H54 (cell line): ENCODE measurements at places on chromosomes 1 and 21.

GRCh38 chr1:31476891-31477846 lies 64.2 kb downstream of the SERINC2 start:
- no peak for DNase-seq

GRCh38 chr1:208254862-208255261 lies 10.7 kb upstream of the PLXNA2 start:
- DNase-seq = no peak

- DNase-seq = no peak
These were observed 13.3 kb upstream of the CD101 start for GRCh38 chr1:116988248-116988647.

- peak; percentile 31 for DNase-seq
These were observed 4.6 kb downstream of the IPO13 start for GRCh38 chr1:43951021-43951985.
